ENCODE measurements at places on chromosomes 12 and 14. TPM values are rescaled to one million over a fixed set of nuclear protein-coding genes. Genes with fewer than 3 reads are reported as not detected.
A peak's percentile ranks its signal among the peaks of the same experiment; 100 is the strongest.

The ENDOU gene
- 0.30 TPM for total RNA-seq

The GPRC5D gene
- total RNA-seq = not detected

The GLI1 gene
- 0.37 TPM for total RNA-seq

The NTN4 gene
- total RNA-seq = 76.5 TPM

DNA sequence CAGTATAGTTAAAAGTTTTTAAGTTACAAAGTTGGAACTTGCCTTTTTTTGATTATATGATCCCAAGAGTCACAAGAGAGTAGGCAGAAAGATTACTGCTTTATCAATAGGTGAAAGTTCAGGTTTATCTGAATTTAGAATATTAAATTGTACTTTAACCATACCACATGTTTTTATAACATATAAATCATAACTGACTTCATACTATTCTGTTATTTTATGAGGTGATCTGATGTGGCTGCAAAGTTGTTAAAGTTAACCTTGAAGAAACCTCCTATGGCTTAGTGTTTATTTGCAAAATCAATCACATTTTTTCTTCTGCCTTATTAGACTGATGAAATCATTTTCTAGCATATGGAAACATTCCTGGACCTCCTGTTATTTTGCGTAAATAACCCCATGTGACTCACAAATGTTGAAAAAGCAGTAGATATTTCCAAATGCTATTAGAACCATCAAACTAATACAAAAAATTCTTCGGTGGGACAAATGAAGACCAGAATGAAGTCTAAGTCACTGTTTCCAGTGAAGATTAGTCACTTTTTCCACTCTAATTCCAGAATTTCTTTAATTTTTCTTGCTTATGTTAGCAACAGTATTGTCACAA, 132.1 kb downstream of the RAD51B start:
- no peak for DNase-seq

The RNASE1 gene
- total RNA-seq = 283 TPM

The HOXC10 gene
- not detected for total RNA-seq

DNA sequence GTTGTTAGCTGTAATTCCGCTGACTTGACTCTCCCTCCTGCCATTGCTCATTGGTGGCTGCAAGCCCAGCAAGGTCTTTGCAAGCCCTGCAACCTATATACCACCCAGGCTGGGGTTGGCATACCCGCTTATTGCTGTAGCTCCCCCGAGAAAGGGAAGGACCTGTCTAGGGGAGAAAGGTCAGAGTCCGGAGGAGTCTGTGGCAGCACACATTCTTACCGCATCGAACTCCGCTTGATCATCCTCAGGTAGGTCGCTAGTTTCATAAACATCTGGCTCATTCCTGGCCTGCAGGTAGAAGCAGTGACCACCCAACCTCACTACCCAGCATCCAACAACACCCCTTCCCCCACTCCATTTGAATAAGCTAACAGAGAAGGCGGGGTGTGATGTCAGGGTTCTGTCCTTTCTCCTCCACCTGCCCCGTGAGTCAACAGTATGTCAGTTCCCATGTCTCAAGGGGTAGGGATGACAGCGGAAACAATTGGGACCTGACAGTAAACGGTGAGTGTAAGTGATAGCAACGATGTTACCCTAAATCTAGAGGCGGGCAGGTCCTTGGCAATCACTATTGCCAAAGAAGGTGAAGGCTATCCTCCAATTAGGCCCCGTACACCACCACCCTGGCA, 1.1 kb downstream of the DCTN2 start:
- DNase-seq = no peak

- no peak for DNase-seq
Observed at GRCh38 chr14:66445936-66446335, 40.2 kb upstream of the CCDC196 start.

DNA sequence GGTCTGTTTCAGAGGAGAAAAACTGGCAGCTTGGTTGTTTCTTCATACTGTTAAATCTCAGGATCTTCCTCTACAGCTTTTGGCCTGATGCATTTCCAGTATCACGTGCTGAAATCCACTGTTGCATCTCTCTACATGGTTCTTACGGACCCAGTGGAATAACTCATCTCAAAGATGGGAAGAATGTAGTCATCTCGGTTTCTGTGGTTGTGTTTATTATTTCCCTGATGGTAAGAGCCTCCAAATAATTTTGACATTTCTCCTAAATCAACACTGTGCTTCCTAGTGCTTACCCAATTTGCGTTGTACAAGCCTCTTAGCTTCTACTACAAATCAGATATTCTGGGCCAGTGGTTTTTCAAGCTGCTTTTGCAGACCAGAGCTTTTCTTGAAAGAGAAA, 812.8 kb downstream of the C12orf50 start:
- DNase-seq = no peak

DNA sequence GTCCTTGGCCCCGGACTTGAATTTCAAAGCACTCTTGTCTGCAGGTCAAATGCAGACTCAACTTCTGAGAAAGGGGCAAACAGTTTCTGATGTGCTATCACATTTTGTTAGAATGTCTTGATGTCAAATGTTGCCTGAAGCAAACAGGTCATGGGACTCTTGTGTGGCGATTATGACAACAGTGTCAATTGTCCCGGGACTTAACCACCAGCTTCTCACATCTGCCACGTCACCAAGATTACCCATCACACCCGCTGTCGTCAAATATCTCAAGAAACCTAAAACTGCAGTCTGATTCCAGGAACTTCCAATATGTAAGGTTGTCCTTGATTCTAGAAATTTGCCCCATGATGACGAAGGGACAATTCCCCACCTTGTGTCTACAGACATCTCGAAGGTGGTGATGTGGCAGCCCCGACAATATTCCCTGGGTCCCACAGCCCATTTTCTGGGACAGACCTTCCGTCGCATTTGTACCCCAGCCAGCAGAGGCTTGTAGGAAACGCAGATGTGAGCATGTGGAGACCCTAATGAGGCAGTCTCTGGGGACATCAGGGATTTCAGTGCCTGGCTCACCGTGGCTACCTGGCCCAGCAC, 21.3 kb downstream of the LRTM2 start:
- no peak for DNase-seq

GRCh38 chr12:78952552-78952929, 88.0 kb downstream of the SYT1 start:
- DNase-seq = no peak

- DNase-seq = peak; percentile 36
Observed at GRCh38 chr14:20803223-20803622, 579 bp upstream of the RNASE1 start.

The RNF212B gene
- total RNA-seq = not detected

- DNase-seq = no peak
Observed at GRCh38 chr14:91415794-91416743, 1.6 kb downstream of the CCDC88C start.

DNA sequence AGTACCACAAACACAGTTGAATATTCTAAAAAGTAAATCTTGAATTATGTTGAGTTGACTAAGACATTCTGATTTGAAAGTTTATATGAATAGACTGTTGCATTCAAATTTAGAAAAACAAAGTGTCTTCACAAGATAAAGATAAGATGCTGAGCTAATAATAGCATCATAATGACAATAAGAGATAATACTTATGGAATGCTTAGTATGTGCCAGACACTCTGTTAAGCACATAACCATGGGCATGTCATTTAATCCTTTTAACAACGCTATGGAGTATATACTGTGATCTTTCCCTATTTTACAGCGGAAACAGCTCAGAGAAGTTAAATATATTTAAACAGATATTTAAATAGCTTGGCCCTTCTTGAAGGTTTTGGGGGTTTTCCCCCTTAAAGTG, 163.4 kb downstream of the SRGAP1 start:
- DNase-seq = no peak

- no peak for DNase-seq
Observed at GRCh38 chr14:87679866-87680265, 313.1 kb downstream of the GALC start.

The TMEM253 gene
- total RNA-seq = 0.20 TPM

The TNS2 gene
- 120 TPM for total RNA-seq

DNA sequence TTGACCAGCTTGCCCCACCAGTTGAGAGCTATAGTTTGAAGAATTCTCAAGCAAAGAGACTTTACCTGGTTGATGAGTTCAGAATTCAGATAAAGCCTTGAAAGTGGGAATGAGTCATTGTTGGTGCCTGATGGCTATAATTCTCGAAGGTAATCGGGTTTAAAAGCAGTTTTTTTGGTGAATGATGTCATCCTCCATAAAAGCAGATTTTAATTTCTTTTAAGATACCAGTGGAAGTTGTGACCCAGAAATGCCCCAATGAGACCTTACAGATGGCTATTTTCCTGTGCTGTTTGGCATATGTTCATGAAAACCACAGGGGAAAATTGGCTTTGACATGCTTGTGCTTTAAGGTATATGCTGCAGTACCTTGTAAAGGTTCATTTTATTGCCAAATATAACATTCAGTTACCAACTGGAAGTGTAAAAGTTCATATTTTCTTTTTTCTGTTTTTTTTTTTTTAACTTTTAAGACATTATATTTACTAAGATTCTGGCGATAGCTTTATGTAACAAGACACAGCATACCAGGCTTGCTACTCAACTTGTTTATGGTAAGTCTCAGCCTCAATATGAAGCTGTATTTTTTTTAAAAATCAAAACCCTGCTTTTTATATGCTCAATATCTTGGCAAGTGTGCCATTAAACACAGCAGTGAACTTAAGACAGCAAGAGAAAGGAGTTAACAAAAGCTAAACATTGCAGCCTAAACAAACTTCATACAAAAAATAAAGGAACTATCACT, 119.3 kb downstream of the LMNTD1 start:
- DNase-seq = no peak

DNA sequence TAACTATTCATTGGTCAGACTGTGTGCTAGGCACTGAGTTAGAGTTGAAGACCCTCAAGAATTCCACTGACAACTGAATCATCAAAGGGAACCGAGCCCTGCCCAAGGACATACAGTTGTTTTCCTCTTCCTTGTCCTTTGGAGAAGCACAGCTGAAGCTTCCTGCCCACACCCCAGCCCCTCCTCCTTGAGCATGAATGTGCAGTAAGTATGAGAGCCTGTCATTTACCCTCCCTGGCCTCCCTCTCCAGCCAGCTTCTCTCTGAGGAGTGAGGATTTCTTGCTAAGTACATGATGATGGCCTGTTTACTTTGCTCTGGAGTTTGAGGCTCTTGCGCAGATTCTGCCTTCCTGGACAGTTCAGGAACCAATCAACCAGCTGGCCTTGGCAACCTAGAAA, 235.2 kb downstream of the CACNA1C start:
- no peak for DNase-seq

DNA sequence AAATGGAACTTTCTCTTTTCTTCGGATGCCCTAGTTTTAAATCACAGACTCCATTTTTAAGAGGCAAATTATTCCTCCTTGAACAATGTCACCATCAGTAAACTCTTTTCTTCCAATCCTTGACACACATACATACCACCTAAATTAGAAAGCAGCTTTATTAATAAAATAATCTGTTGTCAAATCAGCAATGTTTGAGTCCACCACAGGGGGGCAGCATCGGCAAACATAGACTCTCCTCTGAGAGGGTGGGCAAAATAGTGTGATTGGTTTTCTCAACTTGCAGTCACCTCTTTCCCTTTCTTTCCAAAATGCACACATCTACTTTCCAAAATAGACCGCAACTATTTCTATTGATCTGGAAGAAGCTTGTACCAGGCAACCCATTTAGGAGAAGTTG, 438.4 kb upstream of the OR4E1 start:
- DNase-seq = no peak

- no peak for DNase-seq
Observed at GRCh38 chr12:108482717-108483212, 32.3 kb upstream of the FICD start.

DNA sequence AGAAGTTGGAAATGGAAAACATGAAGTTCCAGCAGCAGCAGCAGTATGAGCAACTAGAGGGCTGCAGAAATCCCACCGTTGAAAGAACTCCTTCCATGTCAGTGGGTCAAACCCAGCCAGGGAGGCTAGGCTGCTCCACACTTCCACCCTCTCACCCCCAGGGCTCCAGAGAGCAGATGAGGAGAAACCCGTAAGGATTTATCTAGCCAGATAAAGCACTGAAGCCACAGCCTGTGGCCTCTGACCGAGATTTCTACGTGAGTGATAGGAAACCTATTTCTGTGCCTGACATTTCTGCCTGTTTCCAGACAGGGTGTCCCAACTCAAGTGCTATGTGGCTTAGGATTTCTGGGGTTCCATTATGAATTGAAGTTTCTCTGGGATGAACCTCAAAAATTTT, 100.0 kb upstream of the EEA1 start:
- peak; percentile 49 for DNase-seq

The KRT3 gene
- total RNA-seq = not detected

- no peak for DNase-seq
Observed at GRCh38 chr12:102438047-102438826, 42.1 kb downstream of the IGF1 start.

DNA sequence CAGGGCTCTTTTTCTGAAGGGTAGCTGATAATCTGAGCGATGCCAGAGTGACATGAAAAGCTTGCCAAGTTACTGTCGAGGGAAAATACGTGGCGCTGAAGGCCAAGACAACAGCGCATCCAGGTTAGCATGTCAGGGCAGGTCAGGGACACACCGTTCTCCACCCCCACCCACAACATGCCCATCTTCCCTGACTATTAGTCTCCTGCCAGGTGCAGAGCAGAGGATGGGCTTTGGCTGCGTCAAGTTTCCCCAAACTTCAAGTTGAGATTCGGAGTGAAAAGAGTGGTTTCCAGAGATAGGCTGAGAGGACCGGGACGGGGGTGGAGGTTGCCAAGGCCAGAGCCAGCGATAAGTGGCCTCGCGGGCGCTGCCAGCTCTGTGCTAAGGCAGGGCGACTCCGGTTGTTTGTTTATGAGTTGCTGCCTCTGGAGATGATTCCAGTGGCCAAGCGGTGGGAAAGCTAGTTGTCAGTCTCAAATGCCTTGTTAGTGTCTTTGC, 1.7 kb downstream of the TRHDE start:
- DNase-seq = peak; percentile 34

- peak; percentile 39 for DNase-seq
Observed at GRCh38 chr12:20274008-20274407, 94.3 kb upstream of the PDE3A start.

DNA sequence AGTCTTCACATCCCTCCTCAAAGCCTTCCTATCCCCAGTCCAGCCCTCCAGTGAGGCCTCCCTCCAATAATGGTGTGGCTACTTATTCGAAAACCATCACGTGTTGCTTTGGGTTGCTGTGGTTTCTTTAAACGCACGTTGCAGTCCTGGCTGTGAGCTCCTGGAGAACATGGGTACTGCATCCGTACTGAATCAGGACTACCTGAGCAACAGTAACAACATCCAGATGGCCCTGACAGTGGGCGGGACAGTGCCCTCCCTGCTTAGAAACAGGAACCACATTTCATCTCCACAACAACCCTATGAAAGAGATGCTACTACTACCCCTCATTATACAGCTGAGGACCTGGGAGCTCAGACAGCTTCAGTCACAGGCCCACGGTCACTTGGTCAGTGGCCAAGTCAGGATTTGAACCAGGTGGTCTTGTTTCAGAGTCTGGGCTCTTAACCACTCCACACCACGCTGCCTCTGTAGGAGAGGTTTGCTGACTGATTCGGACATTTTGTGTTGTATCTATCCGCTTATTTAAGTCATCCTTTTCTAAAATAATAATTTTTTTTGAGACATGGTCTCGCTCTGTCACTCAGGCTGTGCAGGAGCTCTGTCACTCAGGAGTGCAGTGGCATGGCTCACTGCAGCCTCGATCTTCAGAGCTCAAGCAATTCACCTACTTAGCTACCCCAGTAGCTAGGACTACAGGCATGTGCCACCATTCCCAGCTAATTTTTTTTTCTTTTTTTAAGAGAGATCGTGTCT, 104.8 kb downstream of the DPF3 start:
- no peak for DNase-seq

The SLC38A6 gene
- total RNA-seq = 5.3 TPM

The KRT78 gene
- total RNA-seq = not detected

Data from left ventricle myocardium superior (tissue), 1 donor.